Cardiac fibroblast (primary cell): ENCODE measurements at places on chromosomes 2 and 18.

DNA sequence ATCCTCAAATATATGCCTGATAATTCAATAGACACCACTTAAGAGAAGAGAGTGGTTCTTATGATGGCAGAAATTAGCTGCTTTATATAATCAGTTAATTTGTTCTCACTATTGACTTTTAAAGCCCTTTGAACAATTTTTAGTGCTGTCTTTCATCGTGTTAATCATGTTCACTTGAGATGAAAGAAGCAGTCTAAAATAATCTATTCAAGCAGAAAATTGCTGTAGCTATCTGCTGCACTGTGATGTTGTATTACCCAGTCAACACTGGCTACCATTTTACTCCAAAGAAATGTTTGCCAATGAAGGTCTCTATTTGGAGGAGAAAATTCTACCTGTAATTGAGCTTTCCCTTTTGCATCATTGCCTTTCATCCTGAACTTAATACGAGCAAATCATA lies 459.8 kb upstream of the FSIP2 start:
- no peak for DNase-seq

DNA sequence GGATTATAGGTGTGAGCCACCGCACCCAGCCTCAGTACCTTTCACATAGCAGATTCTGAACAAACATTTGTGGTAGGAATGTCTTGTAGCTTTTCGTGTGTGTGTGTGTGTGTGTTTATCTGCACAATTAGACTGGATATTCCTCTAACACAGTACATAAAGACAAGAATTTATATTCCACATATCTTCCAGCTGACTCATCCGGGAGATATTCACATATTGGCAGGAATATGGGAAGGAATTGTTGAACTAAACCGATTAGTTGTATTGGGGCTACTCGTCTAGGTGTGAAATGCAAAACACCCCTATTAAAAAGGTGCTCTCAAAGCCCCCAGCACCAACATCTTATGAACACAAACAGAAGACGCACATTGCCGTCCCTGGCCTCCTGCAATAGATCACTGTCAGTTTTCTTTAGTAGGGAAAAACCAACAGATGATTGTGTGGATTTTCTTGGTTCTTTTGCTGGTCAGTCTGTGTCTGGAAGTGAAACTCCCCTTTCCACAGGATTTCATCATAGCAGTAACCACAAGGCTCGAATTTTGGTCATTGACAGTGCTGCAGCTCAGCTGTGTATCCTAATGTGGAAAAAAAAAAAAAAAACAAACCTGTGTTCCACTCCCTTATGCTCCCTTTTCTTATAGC lies 208.5 kb upstream of the ACVR2A start:
- peak; percentile 9 for DNase-seq

- DNase-seq: no peak
Observed at GRCh38 chr2:54310961-54311360, 54.9 kb upstream of the TSPYL6 start.

- no peak for DNase-seq
Observed at GRCh38 chr2:224063298-224063648, 24.2 kb upstream of the SERPINE2 start.

DNA sequence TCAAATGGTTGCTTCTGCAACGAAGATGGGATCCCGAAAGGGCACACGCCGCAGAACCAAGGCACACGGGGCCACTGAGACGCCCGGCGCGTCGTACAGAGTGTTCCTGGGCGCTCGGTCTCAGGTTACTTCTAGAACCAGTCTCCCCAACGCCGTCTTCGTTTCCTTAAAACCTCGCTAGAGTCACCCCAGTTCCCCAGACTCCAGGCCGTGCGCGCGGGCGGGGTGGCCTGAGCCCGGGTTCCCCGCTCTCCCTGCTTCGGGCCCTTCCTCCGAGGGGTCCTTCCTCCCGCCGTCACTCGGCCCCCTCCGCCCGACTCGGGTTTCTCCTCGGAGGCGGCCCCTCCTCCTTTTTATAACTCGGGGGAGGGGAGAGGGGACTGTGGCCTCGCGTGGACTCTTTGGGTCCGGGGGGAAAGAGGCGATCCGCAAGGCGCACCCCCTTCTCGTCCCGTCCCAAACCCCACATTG lies 774 bp upstream of the FZD7 start:
- DNase-seq: peak; percentile 12

GRCh38 chr2:198141726-198142125 lies 337.3 kb downstream of the PLCL1 start:
- DNase-seq: peak; percentile 10

DNA sequence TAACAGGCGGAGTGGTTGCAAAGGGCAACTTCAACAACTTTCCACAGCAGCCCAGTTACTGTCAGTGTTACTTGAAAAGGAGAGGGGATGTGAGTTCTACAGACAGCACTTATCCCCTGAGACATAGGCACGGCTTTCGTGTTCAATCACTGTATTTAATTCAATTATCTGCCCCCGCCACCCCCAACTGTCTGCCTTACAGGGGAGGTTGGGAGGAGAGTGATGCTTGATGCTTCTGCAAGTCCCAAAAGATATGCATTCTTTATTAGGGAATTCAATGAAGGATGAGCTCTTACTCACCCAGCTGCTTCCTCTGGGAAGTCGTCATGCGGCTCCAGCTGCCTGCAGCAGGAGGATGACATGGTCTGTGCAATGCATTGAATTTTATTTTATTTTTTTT lies 639.9 kb downstream of the DCC start:
- DNase-seq: no peak

DNA sequence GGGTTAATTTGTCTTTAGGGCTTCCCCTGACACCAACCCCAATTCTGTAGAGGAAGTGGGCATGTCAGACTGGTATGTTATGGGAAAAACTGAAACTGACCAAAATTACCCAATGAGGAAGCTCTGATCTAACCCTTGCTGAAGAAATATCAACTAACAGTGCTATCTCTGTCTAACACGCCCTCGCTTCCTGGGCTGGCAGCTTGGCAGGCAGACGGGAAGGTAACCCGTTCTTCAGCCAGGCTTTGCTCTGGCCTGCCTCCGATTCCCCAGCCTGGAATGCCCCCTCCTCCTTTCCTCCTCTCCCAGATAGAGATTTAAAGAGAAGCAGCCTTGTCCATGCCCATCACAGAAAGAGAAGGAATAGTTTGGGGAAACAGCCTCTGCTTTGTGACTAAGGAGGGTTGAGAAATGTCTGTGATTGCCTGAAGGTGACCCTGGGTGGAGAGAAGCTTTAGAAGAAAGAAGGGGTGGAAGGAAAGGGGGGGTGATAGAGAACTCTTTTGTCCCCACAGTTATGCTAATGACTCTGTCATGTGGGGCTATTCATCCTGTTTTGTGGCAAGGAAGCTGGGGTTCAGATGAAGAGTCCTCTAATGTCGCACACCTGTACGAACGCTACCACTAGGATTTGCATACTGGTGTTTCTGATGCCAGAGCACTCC lies 15.4 kb downstream of the HK2 start:
- DNase-seq: peak; percentile 80

DNA sequence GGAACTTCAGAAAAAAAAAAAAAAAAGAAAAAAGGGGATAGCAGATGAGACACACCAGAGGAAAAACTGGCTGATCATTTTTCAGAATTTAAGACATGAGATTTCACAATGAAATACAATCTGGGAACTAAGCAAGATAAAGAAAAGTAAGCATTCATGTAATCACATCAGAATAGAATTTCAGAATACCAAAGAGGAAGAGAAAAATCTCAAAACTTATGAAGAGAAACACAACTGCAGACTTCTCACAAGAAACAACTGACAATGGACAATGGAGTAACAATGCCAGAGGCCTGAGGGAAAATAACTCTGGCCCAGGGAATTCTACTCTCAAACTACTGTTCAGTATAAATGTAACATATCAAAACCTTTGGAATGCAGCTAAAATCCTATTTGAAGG lies 13.2 kb upstream of the RRM2 start:
- peak; percentile 9 for DNase-seq

DNA sequence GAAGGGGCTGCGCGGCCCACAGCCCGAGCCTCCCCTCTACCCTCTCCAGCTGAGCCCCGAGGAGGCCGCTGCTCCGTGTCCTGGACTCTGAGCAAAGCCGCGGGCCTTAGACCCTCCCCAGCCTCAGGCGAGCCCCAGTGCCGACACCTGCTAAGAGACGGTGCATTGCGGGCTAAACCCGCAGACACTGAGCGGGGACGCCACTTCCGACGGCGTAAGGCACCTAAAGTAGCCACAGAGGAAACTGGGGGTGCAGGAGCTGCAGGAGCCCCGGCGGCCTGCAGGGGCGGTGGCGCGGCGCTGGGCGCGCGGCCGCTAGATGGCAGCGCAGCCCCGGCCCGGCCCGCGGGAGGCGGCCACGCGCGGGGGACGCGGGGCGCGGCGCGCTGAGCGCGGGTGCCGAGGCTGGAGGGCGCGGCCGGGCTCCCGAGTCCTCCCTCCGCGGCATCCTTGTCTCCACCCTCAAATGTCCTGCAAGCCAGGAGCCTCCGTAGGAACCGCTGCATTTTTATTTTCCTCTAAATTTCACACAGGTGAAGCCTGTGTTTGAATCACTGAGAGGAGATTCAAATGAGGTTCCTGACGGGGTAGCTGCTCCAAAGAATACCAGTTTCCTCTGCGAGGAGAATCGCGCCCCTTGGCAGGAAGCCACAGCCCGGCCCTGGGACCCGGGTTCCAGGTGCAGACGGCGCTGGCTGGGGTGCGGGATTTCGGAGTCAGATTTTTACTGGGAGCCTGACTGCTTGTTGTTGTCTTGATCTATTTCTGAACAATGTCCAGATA lies 650.5 kb downstream of the GALR1 start:
- peak; percentile 41 for DNase-seq

DNA sequence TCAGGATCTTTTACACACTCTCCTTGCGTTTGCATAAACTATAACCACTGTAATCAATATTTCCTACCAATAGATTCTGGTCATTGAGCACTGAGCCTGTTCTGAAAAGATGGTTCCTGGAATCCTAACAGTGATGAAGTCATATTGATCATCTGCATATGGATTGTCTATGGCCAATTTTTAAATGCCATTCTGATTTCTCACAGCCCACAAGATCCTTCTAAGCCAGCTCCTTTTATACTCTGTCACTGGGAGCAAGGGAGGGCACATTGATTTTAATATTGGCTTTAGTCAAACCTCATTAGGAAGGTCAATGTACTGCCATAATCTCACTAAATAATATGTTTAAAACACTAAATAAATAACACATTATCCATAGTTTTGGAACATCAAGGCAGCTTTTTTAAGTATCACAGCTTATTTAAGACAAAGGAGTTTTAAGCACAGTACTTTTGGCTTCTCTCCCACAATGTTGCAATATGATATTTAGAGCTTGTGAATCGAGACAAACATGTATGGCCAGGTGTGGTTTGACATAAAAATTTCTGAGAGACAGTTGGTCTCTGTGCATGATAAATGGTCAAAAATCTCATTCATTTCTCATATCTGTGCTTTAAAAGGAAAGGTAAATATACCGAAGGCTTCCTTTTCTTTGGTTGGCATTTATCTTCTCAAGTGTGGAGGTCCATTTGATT lies 267.3 kb downstream of the MTX2 start:
- DNase-seq: no peak

- peak; percentile 1 for DNase-seq
Observed at GRCh38 chr2:136766073-136766404, 694 bp downstream of the THSD7B start.

- DNase-seq: peak; percentile 75
Observed at GRCh38 chr2:85893428-85894258, 4.9 kb upstream of the ST3GAL5 start.

DNA sequence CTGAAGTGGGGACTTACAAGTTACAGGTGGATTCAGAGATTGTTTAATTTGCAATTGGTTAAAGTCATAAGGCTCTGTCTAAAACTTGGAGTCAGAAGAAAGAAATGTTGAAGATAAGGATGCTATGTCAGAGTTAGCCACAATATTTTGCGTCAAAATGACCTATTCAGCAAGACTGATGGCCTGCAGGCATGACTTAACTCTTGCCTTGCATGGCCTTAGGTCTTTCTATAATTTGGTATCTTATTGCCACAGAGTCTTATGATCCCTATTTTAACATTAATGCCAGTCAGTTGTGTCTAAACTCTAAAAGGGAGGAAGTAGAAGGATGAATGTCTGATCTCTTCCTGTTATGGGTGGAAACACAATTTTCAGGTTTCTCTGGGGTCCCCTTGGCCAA lies 5.2 kb upstream of the COMMD1 start:
- peak; percentile 5 for DNase-seq

DNA sequence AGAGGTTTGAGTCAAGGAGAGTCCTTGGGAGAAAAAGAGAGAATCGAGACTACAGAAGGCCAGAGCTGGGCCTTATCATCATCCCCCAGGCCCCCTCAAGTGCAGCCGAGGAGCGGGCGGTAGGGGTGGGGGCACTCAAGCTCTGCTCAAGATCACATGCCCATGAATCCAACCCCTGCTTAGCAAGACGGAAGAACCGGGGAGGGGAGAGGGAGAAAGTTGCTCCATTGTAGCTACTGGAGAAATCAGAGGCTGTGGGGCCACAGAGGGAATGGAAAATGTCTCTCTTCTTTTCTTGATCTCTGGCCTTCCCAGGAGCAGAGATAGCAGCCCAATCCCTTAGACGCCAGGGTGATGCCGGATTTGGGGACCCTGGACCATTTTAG lies 14.6 kb downstream of the SLC4A3 start:
- DNase-seq: no peak

DNA sequence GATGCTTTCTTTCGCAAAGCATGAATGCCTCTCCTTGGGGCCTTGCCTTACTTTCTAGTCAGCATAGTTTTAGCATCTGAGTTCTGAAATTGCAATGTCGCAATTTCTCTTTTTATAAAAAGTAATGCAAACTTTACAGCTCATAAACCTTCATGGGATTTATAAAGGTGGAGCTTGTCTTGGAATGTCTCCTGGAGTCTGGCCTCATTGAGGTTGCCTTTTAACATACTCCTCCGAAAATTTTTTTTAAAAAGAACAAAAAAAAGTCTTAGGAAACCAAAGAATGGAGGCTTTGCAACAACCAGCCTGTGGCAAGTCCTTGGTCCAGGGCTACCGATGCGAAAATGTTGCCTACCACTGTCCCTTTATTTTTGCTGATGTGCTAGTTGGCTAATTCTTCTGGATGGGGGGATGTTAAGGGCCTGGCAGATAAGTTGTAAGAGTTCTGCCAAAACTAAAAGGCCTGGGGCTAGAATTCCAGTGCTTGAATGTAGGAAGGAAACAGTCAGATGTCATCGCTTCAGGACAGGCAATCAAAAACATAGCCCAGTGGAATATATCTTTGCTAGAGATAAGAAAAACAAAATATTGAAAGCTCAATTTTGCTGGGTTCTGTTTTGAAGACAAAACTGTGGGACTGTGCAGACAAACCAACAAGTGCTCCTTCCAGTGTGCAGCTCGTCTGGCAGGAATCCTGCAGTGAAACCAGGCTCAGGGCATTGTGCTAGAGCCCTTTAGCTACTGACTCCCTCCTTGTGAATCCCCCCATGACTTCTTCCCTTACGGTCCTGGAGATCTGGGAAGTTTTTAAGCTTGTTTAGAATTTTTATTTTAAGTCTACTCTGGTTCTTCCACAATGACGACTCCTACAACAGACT lies 213.0 kb downstream of the PIEZO2 start:
- DNase-seq: peak; percentile 7

DNA sequence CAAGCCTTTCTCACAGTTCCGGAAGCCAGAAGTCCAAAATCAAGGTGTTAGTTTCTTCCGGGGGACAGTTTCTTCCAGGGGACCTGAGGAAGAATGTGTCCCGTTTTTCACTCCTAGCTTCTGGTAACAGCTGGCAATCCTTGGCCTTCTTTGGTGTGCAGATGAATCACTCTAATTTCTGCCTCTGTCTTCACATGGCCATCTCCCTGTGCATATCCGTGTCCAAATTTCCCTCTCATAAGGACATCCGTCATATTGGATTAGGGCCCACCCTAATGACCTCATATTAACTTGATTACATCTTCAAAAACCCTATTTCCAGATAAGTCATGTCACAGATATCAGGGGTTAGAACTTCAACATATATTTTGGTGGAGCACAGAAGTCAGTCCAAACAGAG lies 141.4 kb downstream of the ZEB2 start:
- no peak for DNase-seq
